ENCODE measurements at places on chromosomes 6 and 20.

DNA sequence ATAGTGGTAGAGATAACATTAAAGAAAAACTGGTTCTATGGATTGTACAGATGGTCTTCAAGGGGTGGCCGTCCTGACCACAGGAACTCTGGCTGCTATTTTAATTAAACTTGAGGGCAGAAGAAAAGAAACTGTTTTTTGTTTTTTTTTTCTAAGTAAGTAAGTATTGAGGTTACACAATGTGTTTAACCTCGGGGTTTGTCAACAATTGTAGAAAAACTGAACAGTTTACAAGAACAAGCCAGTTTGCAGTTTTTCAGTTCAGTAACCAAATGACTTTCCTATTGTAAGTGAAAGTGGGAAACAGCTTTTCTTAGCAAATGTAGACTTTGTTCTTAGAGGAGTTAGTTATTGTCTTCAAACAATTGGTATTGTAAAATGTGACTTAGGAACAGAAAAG lies 77.0 kb downstream of the PLCB1 start:
- H3K27ac ChIP-seq, result peak overlapping the region; percentile 73
- DNase-seq, result no peak
- no peaks in the 10 kb centered on the region for H3K27me3 ChIP-seq
- no peaks in the 10 kb centered on the region for H3K36me3 ChIP-seq

- H3K4me1 ChIP-seq, result no peaks in the 10 kb centered on the region
- no peak overlapping the region for H3K27ac ChIP-seq
- no peak overlapping the region for H3K4me3 ChIP-seq
Measured at GRCh38 chr6:170089963-170090362, 200.9 kb downstream of the DLL1 start.

- H3K4me1 ChIP-seq, result no peaks in the 10 kb centered on the region
- H3K36me3 ChIP-seq, result no peaks in the 10 kb centered on the region
- H3K4me3 ChIP-seq, result no peak overlapping the region
- DNase-seq, result no peak
- no peak overlapping the region for H3K27ac ChIP-seq
Measured at GRCh38 chr6:3876101-3876500, 26.9 kb downstream of the FAM50B start.

- H3K27me3 ChIP-seq, result peaks cover 42% of the 10 kb centered on the region
- H3K27ac ChIP-seq, result no peak overlapping the region
- H3K4me1 ChIP-seq, result peaks cover 2% of the 10 kb centered on the region
Measured at GRCh38 chr6:159914565-159914923, 23.8 kb downstream of the MAS1 start.

DNA sequence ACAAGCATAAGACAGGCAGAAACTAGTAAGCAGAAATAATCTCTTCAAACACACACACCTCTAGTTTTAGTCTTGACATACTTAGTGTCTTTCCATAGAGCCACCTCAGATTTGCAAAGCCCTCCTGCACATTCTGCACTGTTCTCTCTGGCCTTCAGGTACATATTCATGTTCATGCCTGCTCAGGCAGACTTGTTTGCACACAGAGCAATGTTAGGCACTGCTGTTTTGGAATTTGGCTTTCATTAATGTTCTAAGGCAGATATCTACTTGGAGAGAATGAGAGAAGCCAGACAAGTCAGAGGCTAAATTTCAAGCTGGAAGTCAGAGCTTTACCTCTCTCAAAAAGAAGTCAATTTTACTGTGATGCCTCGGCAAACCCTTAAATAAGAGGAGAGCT lies 21.3 kb upstream of the DST start:
- no peak overlapping the region for H3K27ac ChIP-seq
- peaks cover 12% of the 10 kb centered on the region for H3K4me1 ChIP-seq
- no peaks in the 10 kb centered on the region for H3K27me3 ChIP-seq
- DNase-seq, result no peak
- H3K36me3 ChIP-seq, result peaks cover 2% of the 10 kb centered on the region

- H3K27ac ChIP-seq, result no peak overlapping the region
- H3K27me3 ChIP-seq, result no peaks in the 10 kb centered on the region
- H3K36me3 ChIP-seq, result no peaks in the 10 kb centered on the region
- no peak for DNase-seq
- no peak overlapping the region for H3K4me3 ChIP-seq
- H3K4me1 ChIP-seq, result peaks cover 2% of the 10 kb centered on the region
Measured at GRCh38 chr6:97133067-97133466, 149.9 kb downstream of the MMS22L start.

DNA sequence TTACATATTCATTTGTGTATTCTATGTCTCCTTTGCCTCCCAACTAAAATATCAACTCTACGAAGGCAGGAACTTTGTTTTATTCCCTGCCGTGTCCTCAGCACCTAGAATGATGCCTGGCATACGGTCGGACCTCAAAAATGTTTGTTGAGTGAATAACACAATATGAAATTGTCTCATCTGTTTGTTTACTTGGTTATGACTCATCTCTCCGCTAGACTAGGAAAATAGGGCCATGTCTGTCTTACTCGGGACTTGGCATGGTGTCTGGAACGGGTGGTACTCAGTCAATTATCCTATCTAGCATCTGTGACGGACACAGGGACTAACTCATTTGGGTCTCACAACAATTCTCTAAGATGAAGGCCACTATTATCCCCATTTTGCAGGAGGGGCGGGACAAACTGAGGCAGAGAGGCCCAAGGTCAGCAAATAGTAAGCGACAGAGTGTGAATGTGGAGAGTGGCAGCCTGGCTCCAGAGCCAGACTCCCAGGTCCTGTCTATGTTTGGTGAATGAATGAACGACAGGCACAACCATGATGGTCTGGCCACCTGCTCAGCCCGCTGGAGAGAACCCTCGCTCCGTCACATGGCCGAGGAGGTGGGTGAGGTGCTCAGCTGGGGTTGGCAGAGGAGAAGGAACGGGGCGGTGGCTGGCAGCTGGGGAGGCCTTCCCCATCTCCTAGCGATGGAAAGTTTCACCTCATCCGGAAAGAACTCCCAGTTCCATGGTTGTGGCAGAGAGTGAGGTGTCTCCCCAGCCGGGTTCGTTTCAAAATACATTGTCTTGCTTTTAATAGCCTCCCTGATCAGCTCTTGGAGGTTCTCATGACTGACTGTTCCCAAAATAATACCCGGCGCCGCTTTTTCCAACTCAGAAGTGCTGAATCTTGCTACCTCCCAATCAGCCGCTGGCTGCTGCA lies 27.6 kb upstream of the NFATC2 start:
- H3K4me3 ChIP-seq, result no peak overlapping the region
- no peak for DNase-seq
- H3K36me3 ChIP-seq, result no peaks in the 10 kb centered on the region
- H3K27me3 ChIP-seq, result peaks cover 47% of the 10 kb centered on the region

GRCh38 chr6:36515844-36516243 lies 31.4 kb downstream of the STK38 start:
- no peaks in the 10 kb centered on the region for H3K27me3 ChIP-seq
- H3K27ac ChIP-seq, result no peak overlapping the region
- DNase-seq, result no peak
- H3K36me3 ChIP-seq, result peaks cover 38% of the 10 kb centered on the region
- no peak overlapping the region for H3K4me3 ChIP-seq

GRCh38 chr6:169627736-169628607 lies 73.9 kb downstream of the WDR27 start:
- peaks cover 4% of the 10 kb centered on the region for H3K4me1 ChIP-seq
- no peaks in the 10 kb centered on the region for H3K27me3 ChIP-seq
- H3K27ac ChIP-seq, result no peak overlapping the region
- no peak overlapping the region for H3K4me3 ChIP-seq
- H3K36me3 ChIP-seq, result peaks cover 26% of the 10 kb centered on the region

DNA sequence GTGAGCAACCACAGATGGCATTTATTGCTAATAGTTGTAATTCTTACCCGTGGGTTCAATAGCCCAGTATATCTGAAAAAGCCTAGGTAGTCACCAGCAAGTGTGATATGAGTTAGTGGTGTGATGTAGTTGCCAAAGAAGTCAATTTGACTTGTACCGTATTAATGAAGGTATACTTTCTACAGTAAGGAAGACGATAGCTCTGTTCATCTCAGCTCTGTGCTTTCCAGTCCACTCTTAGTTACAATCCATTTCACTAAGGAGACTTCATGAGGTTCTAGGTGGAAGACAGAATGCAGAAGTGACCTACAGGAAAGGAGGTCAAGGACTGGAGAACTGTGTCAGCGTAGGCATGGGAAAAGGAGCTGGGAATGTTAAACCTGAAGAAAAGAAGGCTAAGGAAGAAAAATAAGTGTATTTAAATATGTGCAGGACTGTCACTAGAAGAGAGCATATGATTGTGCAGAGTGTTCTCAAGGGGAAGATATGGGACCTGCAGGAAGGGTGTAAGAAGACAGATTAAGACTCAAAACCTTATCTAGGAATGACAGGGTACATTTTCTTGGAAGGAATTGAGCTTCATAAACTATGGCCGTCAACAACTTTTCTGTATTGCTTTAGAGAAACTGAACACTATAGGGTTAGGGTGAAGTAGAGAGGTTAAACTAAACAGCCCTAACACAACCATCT lies 116.9 kb upstream of the SCGN start:
- H3K4me1 ChIP-seq, result no peaks in the 10 kb centered on the region
- no peaks in the 10 kb centered on the region for H3K27me3 ChIP-seq
- H3K36me3 ChIP-seq, result peaks cover 52% of the 10 kb centered on the region

GRCh38 chr6:54195637-54196036 lies 84.4 kb downstream of the MLIP start:
- DNase-seq, result no peak
- H3K4me3 ChIP-seq, result no peak overlapping the region
- no peaks in the 10 kb centered on the region for H3K36me3 ChIP-seq
- H3K27me3 ChIP-seq, result no peaks in the 10 kb centered on the region
- H3K27ac ChIP-seq, result no peak overlapping the region

GRCh38 chr6:80544555-80544954 lies 438.1 kb downstream of the BCKDHB start:
- peaks cover 9% of the 10 kb centered on the region for H3K4me1 ChIP-seq
- no peak for DNase-seq
- no peak overlapping the region for H3K4me3 ChIP-seq
- H3K36me3 ChIP-seq, result no peaks in the 10 kb centered on the region

- H3K27me3 ChIP-seq, result no peaks in the 10 kb centered on the region
- no peak for DNase-seq
- H3K36me3 ChIP-seq, result no peaks in the 10 kb centered on the region
- H3K4me3 ChIP-seq, result no peak overlapping the region
- no peaks in the 10 kb centered on the region for H3K4me1 ChIP-seq
Measured at GRCh38 chr6:99254616-99255550, 94.6 kb downstream of the FAXC start.

GRCh38 chr6:75089921-75090320 lies 115.9 kb downstream of the COL12A1 start:
- no peaks in the 10 kb centered on the region for H3K36me3 ChIP-seq
- no peak for DNase-seq
- peaks cover 7% of the 10 kb centered on the region for H3K4me1 ChIP-seq
- no peak overlapping the region for H3K27ac ChIP-seq

DNA sequence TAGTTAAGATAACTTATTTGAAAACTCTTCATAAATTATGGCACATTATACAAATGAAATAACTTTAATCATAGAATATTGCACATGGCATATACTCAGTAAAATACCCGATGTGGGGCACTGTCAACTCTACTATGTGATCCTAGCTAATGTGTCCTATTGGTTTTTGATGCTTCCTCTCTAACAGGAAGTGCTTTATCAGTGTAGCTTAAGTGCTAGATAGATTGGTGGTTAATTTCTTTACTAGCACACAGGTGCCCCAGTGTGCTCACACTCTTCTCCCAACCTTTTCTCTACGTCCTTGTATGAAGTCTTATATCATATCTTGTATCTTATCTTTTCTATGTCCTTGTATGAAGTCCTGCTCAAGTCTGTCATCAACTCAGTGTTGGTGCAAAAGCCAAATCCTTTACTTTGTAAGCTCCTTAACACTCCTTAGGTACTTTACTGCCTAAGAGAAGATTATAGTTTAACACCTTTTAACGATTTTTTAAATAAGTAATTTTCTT lies 358.9 kb downstream of the CENPW start:
- H3K27me3 ChIP-seq, result no peaks in the 10 kb centered on the region
- no peak overlapping the region for H3K27ac ChIP-seq
- no peaks in the 10 kb centered on the region for H3K4me1 ChIP-seq
- DNase-seq, result no peak

DNA sequence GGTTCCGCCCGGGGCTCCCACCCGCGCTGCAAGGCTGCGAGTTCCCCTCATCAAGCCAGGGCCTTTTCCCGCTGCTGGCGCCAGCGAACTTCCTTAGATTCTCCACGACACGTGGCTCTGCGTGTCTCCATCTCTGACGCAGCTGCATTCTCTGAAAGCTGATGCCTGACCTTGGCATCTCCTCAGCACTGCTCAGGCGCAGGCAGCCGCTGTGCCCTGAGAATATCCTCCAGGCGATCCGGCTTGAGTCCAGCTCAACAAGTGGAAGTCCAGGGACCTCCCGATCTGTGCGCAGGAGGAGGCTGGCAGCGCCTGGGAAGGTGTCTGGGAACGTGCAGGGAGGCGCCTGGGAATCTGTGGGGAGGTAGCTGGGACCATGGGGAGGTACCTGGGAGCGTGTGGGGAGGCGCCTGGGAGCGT lies 171.2 kb upstream of the THBS2 start:
- DNase-seq, result no peak
- H3K27me3 ChIP-seq, result peaks cover 10% of the 10 kb centered on the region
- H3K4me3 ChIP-seq, result no peak overlapping the region
- H3K36me3 ChIP-seq, result peaks cover 6% of the 10 kb centered on the region
- peaks cover 4% of the 10 kb centered on the region for H3K4me1 ChIP-seq
- no peak overlapping the region for H3K27ac ChIP-seq

GRCh38 chr6:116215414-116215813 lies 38.5 kb downstream of the TSPYL4 start:
- H3K4me1 ChIP-seq, result peaks cover 6% of the 10 kb centered on the region
- no peak for DNase-seq
- H3K27me3 ChIP-seq, result no peaks in the 10 kb centered on the region
- no peak overlapping the region for H3K27ac ChIP-seq

DNA sequence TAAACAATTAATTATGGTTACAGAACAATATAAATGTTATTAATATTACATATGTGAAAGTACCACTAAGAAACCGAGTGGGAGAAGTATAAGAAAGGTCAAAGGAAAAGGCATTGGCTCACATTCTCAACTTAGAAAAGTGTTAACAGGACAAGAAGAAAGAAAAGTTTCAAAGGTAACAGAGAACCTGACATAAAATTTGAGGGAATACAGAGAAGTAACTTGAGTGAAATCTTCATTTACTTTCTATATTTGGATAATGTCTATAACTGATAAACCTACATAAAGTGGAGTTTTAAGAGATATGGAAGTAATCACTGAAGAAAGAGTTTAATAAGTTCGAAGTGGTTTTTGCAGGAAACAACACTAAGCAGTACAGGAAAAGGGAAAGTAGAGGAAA lies 30.1 kb downstream of the REPS1 start:
- no peak for DNase-seq
- no peak overlapping the region for H3K27ac ChIP-seq
- no peak overlapping the region for H3K4me3 ChIP-seq
- no peaks in the 10 kb centered on the region for H3K27me3 ChIP-seq
- peaks cover 7% of the 10 kb centered on the region for H3K36me3 ChIP-seq

- no peak overlapping the region for H3K4me3 ChIP-seq
- peaks cover 2% of the 10 kb centered on the region for H3K4me1 ChIP-seq
- no peak for DNase-seq
- no peak overlapping the region for H3K27ac ChIP-seq
- H3K36me3 ChIP-seq, result no peaks in the 10 kb centered on the region
- H3K27me3 ChIP-seq, result peaks cover 3% of the 10 kb centered on the region
Measured at GRCh38 chr6:40912158-40912946, 126.7 kb downstream of the UNC5CL start.
